Muscle of back (tissue), 13 donors: ENCODE measurements at places on chromosomes 3 and 15.
A peak's percentile ranks its signal among the peaks of the same experiment; 100 is the strongest.

DNA sequence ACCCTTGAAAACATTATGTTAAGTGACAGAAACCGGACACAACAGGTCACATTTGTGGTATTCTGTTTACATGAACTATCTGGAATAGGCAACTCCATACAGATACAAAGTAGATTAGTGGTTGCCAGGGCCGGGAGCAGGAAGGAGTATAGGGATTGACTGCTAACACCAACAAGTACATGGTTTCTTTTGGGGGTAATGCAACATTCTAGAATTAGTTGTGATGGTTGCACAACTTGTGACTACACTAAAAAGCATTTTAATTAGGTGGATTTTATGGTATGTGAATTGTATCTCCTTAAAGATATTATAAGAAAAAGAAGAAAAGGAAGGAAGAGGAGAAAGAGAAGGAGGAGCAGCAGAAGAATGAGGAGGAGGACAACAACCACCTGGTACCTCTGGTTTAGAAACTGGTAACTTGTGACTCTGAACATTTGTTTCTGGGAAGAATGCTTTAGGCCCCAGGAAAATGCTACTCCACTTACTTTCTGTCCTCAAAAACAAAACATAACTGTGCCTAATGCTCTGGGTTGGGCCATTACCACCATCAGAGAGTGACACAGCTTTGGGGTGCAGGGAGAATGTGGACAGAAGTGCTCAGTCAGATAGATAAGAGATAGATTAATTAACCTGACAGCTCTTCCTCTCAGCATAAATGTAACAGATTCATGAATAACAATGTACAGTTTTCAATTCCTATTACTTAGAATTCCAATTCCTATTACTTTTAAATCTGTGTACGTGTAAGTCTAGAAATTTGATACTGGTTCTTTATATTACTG lies 20.3 kb downstream of the SETMAR start:
- DNase-seq = no peak

DNA sequence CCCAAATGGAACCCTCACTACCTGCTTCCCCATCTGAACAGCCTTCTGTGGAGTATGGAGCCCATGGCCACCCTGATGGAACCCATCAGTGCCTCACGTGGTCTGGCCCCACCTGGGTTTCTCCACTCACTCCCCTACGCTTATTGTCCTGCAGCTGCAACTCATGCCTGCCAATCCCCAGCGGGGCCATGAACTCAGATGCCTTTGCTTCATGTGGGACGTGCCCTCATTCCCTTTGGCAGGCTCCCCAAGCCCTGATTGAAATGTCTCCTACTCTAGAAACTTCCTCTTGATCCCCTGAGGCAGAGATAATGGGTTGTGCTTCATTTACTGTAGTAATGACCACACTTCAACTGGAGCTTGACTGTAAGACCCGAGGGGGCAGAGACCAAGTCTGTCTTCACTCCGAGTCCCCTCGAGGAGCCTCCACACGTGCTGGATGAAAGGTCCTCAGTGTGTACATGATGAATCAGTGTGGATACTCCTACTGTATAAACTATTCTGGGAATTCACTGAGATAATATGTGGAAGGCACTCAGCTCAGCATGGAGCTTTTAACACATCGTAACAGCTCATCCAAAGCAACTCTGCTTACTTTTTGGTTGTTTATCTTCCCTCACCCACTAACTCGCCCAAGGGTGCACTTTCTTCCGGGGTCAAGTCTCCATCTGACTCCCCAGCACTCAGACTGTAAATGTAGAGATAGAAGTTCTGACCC lies 232.8 kb upstream of the BHLHE40 start:
- no peak for DNase-seq

GRCh38 chr3:64184621-64185020 lies 40.6 kb downstream of the PRICKLE2 start:
- DNase-seq = no peak

GRCh38 chr15:23569151-23569925 lies 3.9 kb downstream of the MKRN3 start:
- no peak for DNase-seq

DNA sequence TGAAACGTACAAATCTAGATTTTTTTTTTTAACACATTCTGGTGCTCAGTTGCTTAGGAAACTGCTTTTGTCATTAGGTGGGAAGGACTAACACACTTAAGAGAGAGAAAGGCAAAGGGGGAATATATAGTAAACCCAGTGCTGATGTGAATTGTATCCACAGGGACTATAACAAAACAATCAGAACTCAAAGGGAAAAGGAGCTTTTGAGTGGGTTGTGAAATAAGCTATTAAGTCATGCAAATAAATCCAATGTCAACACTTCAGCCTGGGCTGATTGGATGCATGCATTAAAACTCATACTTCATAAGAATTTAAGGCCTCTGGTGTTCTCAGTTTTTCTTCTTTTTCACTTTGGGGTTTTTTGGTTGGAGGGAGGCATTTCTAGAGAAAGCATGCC lies 628.9 kb downstream of the FHIT start:
- no peak for DNase-seq

GRCh38 chr3:56800832-56801661 lies 702 bp downstream of the ARHGEF3 start:
- DNase-seq = no peak

GRCh38 chr3:13706886-13707285 lies 158.0 kb downstream of the FBLN2 start:
- DNase-seq = no peak

DNA sequence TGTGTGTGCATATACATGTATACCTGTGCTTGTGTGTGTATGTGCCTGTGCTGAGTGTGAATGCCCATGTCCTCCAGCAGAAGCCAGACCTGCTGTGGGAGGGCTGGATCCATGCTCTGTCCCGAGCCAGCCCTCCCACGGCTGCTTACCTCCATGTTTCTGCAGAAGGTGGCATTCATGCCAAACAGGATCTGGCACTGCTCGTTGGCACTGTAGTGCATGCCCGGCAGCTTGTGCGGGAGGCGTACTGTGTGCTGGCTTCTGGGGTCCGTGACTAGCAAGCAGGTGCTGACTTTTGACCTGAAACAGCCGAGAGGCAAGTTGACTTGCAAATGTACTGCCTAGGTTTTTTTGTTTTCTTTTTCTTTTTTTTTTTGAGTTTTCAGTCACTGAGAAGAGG lies 189.3 kb downstream of the ADAMTS17 start:
- no peak for DNase-seq

DNA sequence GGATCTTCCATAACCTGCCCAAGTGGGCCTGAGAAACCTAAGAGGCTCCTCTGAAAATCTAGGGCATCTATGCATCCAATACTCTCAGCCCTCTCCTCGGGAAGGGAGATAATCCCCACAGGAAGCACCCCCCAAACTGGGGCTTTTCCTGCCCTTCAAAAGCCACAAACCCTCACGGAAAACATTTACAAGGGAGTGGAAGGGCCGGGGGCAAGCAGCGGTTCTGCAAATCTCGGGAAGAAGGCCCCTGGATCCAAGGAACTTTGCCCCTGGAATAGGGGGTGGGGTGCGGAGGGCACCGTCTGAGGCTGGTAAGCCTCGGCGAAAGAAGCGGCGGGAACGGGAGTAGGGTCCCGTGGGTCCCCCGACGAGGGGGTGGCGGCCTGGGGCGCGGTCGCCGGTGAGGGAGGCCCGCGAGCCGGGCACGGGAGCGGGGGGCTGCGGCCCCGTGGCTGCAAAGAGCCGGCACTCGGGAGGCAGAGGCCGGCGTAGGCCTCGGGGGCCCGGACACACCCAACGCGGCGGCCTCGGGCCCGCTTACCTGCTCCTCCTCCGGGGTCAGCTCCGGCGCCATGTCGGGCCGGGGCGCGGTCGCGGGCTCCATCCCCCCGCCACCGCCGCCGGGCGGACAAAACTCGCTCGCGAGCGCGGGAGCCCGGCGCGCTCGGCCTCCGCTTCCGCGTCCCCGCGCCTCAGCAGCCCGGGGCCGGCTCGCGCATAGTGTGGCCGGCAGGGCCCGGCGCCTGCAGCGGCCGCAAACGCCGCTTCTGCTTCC lies 755 bp downstream of the PTPN9 start:
- peak; percentile 11 for DNase-seq

- DNase-seq = no peak
These were observed 264.2 kb upstream of the TLE3 start for GRCh38 chr15:70361891-70362290.

DNA sequence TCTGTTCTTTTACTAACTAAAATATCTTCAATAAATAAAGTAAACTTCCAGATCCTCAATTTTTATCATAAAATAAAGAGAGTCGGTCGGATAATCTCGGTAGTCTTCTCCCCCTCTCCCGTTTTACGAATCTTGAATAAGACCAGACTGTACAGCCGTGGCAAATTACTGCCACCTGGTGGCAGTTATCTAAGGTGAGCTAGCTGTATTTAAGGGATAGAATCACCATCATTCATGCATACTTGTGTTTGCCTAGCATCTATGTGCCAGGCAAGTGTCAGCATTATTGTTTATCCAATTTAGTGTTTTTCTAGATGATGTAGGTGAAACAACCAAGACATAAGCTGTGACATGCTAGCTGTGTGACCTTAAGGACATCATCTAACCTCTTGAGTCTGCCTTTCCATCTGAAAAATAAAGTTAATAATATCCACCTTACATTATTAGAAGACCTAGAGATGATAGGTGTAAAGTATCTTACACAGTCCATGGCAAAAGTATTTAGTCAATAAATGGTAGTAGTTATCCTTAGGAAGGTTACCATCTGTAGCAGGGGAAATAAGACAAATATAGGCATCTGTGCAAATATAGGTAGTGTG lies 21.3 kb downstream of the DUT start:
- DNase-seq = peak; percentile 73

- peak; percentile 91 for DNase-seq
These were observed 68.5 kb downstream of the CPN2 start for GRCh38 chr3:194282436-194283122.

DNA sequence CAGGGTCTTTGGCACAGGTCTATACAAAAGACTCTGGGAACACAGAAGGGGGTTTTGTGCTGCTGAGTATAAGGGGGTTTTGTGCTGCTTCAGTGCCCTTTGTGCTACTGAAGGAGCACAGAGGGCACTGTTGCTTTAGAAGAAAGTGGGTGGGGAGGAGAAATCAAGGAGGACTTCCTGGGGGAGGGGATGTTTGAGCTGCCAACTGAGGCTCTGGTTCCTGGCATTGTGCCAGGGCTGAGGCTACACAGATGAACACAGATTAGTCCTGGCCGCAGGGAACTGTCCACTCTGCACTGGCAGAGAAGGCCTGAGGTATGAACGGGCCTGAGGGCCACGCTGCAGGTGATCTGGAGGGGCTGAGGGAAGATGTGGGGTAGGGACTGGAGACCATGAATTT lies 32.2 kb upstream of the SEC13 start:
- no peak for DNase-seq

DNA sequence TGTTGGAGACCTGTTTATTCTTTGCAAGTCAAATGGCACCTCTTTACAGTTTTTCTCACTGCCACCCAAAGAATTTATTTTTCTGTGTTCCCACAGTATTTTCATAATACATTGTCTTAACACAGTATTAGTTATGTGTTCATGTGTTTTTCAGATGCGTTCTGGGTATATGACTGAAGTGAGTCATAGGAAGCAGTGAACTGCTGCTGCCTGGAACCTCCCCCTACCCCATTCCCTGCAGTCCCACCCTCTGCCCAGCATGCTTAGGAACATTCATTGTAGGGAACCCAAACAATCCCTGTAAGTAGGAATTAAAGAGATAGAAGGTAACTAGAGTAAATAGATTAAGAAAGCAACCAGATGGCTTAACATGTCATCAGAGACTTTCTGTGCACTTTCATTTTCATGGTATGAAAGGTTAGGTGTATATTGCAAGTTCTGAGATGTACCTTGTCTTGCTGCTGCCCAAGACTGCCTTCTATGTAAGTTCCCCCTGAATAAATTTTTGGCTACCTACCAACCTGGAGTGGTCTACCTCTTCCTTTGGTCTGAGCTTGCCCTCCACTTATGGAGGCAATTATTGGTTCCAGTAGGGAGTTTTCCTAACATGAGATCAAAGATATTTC lies 21.9 kb upstream of the SQOR start:
- DNase-seq = no peak

DNA sequence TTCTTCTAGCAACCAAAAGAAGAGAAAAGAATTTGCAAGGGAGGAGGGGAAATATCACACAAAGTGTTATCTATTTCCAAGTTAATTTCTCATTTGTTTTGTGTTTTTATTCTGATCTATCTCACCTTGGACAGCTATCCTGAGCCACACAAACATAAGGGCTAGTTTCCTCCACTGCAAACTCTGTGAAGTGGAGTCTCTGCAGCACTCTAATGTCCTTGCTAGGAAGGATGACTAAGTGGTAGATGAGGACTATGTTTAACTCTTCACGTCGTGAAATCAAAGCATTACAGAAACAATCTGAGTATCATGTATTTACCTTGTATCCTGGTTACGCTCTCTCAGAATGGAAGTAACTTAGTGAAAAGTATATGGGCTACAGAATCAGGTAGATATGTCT lies 33.9 kb upstream of the CHRM5 start:
- DNase-seq = no peak

DNA sequence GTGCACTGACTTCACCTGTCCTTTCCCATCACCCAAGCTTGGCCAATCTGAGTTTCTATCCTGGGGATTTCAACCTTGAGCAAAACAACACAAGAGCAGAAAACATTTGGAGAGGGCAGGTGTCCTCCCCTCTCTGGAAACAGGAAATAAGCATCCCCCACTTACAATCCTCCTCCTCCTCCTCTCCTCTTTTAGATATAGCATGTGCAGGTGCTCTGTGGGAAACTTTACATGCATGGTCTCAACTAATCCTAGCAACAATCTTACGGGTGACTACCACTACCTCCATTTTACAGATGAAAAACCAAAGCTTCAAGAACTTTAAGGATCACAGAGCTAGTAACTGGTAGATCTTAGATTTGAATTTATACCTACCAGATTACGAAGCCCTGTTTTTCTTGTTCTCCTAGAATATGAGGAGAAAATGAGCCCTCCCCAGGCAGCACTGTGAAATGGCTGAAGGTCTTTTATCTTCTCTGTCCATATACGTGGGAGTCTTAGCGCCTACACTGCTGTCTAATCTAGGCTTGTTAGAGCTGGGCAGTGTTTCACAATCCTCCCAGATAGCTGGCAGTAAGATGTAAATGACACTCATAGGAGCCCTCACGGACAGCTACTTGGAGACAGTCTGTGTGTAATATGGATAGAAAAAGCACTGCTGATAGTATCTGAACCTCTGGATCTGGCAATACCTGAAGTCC lies 301.2 kb upstream of the PROK2 start:
- no peak for DNase-seq

- no peak for DNase-seq
These were observed 36.8 kb downstream of the PGPEP1L start for GRCh38 chr15:98970799-98971198.

DNA sequence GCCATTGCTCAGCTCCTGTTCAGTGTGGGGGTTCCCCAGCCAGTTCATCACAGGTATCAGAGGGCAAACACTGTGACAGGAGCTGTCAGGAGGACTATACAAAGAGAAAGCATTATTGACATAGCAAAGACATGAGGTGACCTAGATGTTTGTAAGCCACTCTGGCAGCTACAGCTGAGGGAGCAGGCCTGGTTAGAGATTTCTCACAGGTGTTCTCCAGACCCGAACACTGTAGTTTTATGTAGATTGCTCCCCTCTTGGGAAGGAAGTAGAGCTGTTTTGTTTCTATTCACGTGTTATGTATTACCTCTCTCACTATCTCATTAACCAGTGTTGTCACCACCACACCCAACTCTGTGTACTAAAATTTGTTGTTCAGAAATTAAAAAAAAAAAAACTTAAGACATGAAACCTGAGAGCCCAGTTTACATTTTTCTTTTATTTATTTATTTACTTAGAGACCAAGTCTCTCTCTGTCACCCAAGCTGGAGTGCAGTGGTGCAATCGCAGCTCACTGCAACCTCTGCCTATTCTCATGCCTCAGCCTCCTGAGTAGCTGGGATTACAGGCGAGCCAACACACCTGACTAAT lies 123.7 kb downstream of the RBPMS2 start:
- DNase-seq = no peak

GRCh38 chr3:173066044-173067004 lies 74.7 kb downstream of the SPATA16 start:
- peak; percentile 35 for DNase-seq
